ENCODE measurements at places on chromosomes 2 and 18. TPM values are rescaled to one million over a fixed set of nuclear protein-coding genes. Genes with fewer than 3 reads are reported as not detected.

GRCh38 chr2:71830497-71831192 is 317.0 kb downstream of the CYP26B1 start:
- DNase-seq: no peak

- DNase-seq: peak; percentile 47
These were observed 167.3 kb upstream of the SKOR2 start for GRCh38 chr18:47418746-47419145.

- no peak for DNase-seq
These were observed 81.2 kb upstream of the STK17B start for GRCh38 chr2:196252408-196253115.

DNA sequence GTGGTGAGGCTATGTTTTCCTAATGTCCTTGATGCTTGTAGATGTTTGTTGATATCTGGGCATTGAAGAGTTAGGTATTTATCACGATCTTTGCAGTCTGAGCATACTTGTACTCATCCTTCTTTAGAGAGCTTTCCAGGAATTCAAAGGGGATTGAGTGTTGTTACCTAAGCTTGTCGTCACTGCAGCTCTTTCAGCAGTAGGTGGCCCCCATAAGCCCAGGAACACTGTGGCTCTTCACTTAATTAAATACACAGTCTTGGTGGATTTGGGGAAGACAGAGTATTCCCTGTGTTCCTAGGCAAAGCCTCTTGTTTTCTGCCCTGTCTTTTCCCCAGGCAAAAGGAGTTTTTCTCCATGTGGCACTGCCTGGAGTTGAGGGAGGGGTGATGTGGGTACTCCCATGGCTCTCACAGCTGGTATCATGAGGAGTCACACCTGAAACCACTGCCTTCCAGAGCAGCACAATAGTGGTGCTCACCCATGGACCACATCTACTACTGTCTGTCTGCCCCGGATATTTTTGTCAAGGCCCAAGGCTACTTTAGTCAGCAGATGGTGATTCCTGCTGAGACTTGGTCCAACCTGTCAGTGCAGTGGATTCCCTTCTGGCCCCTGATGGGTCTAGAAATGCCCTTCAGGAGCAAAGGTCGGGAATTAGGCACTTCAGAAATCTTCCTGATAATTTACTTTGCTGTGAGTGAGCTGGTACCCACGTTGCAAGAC is 95.7 kb downstream of the GALNT13 start:
- DNase-seq: no peak

- DNase-seq: no peak
These were observed 215.8 kb downstream of the TCF4 start for GRCh38 chr18:55372209-55372608.

- peak; percentile 5 for DNase-seq
These were observed 53.9 kb downstream of the DYNC1I2 start for GRCh38 chr2:171741189-171741588.

The ADD2 gene
- 0.36 TPM for total RNA-seq

The CCDC141 gene
- 2.7 TPM for total RNA-seq
